SK-N-SH (cell line): ENCODE measurements at places on chromosomes 5 and 9. TPM values are rescaled to one million over a fixed set of nuclear protein-coding genes. Genes with fewer than 3 reads are reported as not detected.

DNA sequence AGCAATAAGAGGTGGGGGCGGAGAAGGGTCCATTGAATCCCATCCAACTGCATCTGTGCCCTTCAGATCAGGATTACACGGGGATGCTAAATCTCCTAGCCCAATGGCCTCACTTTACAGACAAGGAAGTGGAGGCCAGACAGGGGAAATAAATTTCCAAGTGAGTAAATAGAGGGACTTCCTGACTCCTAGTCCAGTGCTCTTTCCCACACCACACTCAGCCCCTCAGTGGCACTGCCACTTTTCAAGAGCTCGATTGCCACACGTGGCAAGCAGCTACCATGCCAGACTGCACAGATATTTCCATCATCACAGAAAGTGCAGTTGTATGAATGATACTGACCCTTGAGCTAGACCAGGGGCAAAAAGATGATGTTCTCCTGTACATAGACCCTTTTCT lies 8.2 kb upstream of the TNIP1 start:
- H3K27me3 ChIP-seq = no peaks in the 10 kb centered on the region
- H3K4me3 ChIP-seq = no peak overlapping the region
- H3K36me3 ChIP-seq = no peaks in the 10 kb centered on the region
- peaks cover 10% of the 10 kb centered on the region; the same call in 1 of the 2 replicates for H3K4me1 ChIP-seq

The FOXD4L6 gene
- 0.05 TPM in 1 of 2 replicates, not detected in the other for polyA plus RNA-seq

GRCh38 chr5:32908641-32909040 lies 197.5 kb downstream of the NPR3 start:
- no peak for DNase-seq
- H3K4me1 ChIP-seq = no peaks in the 10 kb centered on the region
- no peak overlapping the region for H3K4me3 ChIP-seq

GRCh38 chr5:133110709-133111108 lies 58.9 kb downstream of the HSPA4 start:
- no peak overlapping the region for H3K27ac ChIP-seq
- no peak overlapping the region for H3K4me3 ChIP-seq
- no peaks in the 10 kb centered on the region for H3K27me3 ChIP-seq

GRCh38 chr9:32703635-32704034 lies 68.2 kb upstream of the TAF1L start:
- H3K27ac ChIP-seq = no peak overlapping the region
- no peaks in the 10 kb centered on the region; the same call in 1 of the 2 replicates for H3K27me3 ChIP-seq
- H3K4me3 ChIP-seq = no peak overlapping the region
- no peaks in the 10 kb centered on the region; the same call in 1 of the 2 replicates for H3K4me1 ChIP-seq

DNA sequence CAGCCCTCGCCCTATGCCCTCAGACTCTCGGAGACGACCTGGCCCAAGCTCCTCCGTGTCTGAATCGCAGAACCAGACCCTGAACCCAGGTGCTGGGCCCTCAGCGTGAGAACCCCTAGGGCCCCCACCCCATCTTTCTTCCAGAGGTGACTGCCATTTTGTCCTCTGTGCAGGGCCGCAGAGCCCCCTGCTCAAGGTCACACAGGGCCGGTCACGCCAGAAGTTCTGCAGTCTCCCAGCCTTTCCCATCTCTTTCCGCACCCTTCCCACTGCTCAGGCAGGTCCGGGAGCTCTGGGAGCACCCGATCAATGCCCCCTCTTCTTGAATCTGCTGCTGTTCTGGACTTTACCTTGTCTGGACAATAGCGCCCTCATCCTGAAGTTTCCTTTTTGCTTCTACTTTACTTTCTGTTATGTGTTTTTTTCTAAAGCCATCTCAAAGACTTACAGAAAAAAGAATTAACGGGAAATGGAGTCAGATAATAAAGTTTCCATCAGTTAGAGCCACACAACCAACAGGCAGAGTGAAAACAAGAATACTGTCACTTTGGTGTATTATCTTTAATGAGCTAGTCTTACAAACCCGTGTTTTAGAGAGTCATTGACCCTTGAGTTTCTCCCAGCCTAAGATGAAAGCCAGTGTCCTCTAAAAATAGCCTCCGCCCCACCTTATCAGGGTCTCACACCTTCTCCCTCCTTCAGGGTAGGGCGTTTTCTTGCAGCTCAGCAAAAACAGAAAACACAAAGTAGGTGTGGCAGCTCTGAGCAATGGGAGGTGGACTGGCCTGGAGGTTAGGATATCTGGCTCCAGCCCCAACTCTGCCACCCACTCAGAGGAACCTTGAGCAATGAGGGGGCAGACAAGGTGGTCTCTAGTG lies 1.8 kb downstream of the TMOD1 start:
- peaks cover 37% of the 10 kb centered on the region for H3K4me1 ChIP-seq
- peak overlapping the region; percentile 60 for H3K4me3 ChIP-seq
- DNase-seq = peak; percentile 47
- peak overlapping the region; percentile 100 for H3K27ac ChIP-seq
- no peaks in the 10 kb centered on the region for H3K36me3 ChIP-seq

The TPPP gene
- polyA plus RNA-seq = 0.05 and 0.10 TPM in 2 replicates

- H3K36me3 ChIP-seq = peaks cover 28% of the 10 kb centered on the region; the same call in 1 of the 2 replicates
- DNase-seq = peak; percentile 79
- H3K4me1 ChIP-seq = no peaks in the 10 kb centered on the region; the same call in 1 of the 2 replicates
- H3K27ac ChIP-seq = no peak overlapping the region; the same call in 1 of the 2 replicates
- peak overlapping the region; percentile 56 for H3K4me3 ChIP-seq
Observed at GRCh38 chr5:179906795-179907555, 722 bp downstream of the TBC1D9B start.

GRCh38 chr5:118397236-118397635 lies 591.1 kb downstream of the DTWD2 start:
- no peaks in the 10 kb centered on the region for H3K4me1 ChIP-seq
- no peaks in the 10 kb centered on the region for H3K27me3 ChIP-seq
- no peak for DNase-seq

GRCh38 chr9:99605016-99605743 lies 216.5 kb upstream of the NR4A3 start:
- H3K27me3 ChIP-seq = no peaks in the 10 kb centered on the region
- no peaks in the 10 kb centered on the region for H3K36me3 ChIP-seq
- H3K4me1 ChIP-seq = no peaks in the 10 kb centered on the region; the same call in none of the 2 replicates
- no peak overlapping the region for H3K4me3 ChIP-seq
- no peak for DNase-seq
- H3K27ac ChIP-seq = no peak overlapping the region

- peak within 1 kb of the TSS; percentile 17; the same call in 1 of the 2 replicates for H3K4me3 ChIP-seq
- peak; percentile 46 for DNase-seq
- no peak within 1 kb of the TSS for H3K27ac ChIP-seq
Observed at GRCh38 chr5:141338538-141339306, at the start of gene PCDHGA2. Gene PCDHGA2 (plus strand): TSS chr5:141338760.

GRCh38 chr5:175627005-175627404 lies 30.9 kb upstream of the HRH2 start:
- no peaks in the 10 kb centered on the region for H3K4me1 ChIP-seq
- H3K27me3 ChIP-seq = no peaks in the 10 kb centered on the region
- H3K27ac ChIP-seq = no peak overlapping the region

The PCDHB9 gene
- 1.4 and 2.4 TPM in 2 replicates for polyA plus RNA-seq

The PCDHGA12 gene
- 0.03 and 0.05 TPM in 2 replicates for polyA plus RNA-seq

The SOHLH1 gene
- polyA plus RNA-seq = not detected in 2 replicates

The SHC3 gene
- 3.2 and 4.7 TPM in 2 replicates for polyA plus RNA-seq

The TLN1 gene
- polyA plus RNA-seq = 91.8 and 115 TPM in 2 replicates

DNA sequence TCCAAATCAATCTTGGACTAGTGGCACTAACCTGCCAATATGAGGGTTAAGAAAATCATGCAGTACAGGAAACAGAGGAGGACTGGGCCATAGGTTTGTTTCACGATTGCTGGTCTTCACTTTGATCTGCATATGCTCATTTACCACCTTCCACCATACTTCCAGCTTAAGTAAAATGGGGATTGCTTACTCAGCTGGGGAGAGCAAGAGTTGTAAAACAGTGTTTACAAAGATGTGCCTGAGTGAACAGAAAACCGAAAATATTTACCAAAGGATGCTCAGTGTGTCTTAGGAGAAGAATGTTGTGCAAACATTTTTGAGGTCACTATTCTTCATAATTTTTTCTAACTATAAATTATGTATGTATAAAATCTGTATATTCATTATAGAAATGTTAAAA lies 65.1 kb upstream of the DNAH5 start:
- H3K27me3 ChIP-seq = no peaks in the 10 kb centered on the region
- H3K27ac ChIP-seq = no peak overlapping the region
- no peak for DNase-seq
- no peaks in the 10 kb centered on the region for H3K36me3 ChIP-seq

- no peak for DNase-seq
- no peaks in the 10 kb centered on the region for H3K36me3 ChIP-seq
- peaks cover 5% of the 10 kb centered on the region for H3K4me1 ChIP-seq
- H3K27me3 ChIP-seq = no peaks in the 10 kb centered on the region
- no peak overlapping the region for H3K27ac ChIP-seq
Observed at GRCh38 chr5:126525630-126526245, 69.3 kb downstream of the ALDH7A1 start.

The PCDHGA4 gene
- 1.8 and 2.2 TPM in 2 replicates for polyA plus RNA-seq
